Jurkat, Clone E6-1 (cell line): ENCODE measurements at places on chromosomes 11 and 22.

DNA sequence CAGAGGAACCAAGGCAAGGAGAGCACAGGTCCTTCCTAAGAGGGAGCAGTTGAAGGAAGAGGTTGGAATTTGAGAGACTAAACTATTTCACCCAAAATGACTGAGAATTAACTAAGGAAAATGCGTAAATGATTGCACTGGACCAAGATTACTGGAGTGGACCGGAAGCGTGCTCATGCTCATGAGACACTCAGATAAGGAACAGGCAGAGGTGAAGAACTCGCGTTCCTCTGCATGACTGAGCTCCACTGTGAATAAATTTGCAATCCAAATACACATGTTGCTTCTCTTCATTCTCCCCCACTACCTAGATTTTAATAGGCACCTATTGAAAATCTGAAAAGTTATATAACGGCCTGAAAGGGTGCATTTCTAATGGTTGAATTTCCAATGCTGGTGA is 207.0 kb downstream of the KIRREL3 start:
- no peak for DNase-seq

DNA sequence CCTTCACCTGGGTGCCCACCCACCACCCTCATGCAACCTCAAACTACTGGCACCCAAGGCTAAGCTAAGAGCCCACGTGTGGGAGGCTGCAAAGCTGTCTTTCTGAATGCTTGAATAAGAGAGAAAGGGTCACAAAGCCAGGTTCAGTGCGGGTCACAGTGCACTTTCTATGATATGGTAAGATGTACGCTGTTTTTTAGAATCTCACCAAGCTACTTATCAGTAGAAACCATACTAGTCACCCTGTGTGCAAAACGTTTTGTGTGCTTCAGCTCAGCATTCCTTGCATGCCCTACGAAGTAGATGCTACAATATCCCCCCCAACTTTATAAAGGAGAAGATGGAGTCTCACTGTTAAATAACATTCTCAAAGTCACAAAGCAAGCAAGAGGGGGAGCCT is 14.9 kb downstream of the P2RX3 start:
- no peak for DNase-seq

GRCh38 chr11:1864831-1865665 is 12.2 kb downstream of the LSP1 start:
- no peak for DNase-seq

- DNase-seq = no peak
Observed at GRCh38 chr22:36424901-36425579, 37.3 kb upstream of the MYH9 start.

DNA sequence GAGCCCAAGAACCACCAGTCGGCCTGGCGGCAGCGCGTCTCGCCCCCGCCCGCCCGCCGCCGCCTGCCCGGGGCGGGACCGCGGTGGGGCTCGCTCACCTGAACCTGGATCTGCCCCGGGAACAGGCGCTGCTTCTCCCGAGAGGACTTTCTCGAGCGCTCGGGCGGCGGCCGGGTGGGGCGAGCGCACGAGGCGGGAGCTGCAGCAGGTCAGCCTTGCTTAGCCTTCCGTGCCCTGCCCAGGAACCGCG is 133 bp downstream of the MYH9 start:
- DNase-seq = no peak

GRCh38 chr11:19244621-19245020 is 3.9 kb upstream of the E2F8 start:
- DNase-seq = peak; percentile 17

- no peak for DNase-seq
Observed at GRCh38 chr11:15854245-15854644, 502.1 kb downstream of the SOX6 start.

DNA sequence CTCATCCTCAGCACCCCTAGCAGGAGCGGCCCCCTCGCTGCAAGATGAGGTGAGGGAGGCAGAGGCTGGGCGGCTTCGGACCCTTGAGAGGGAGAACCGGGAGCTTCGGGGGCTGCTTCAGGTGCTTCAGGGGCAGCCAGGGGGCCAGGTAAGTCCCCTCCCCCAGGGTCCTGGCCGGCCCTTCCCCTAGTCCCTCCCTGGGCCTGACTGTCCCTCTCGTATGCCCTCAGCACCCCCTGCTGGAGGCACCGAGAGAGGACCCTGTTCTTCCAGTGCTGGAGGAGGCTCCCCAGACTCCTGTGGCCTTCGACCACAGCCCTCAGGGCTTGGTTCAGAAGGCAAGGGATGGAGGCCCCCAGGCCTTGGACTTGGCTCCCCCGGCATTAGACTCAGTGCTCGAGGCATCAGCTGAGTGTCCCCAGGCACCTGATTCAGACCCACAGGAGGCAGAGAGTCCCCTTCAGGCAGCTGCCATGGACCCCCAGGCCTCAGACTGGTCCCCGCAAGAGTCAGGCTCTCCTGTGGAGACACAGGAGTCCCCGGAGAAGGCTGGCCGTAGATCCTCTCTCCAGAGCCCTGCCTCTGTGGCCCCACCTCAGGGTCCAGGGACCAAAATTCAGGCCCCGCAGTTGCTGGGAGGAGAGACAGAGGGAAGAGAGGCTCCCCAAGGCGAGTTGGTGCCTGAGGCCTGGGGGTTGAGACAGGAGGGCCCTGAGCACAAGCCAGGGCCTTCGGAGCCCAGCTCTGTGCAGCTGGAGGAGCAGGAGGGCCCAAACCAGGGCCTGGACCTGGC is 4.0 kb downstream of the CCDC88B start:
- DNase-seq = no peak

GRCh38 chr11:92834296-92835020 is 135.0 kb upstream of the MTNR1B start:
- no peak for DNase-seq

GRCh38 chr11:69394869-69395246 is 86.6 kb upstream of the LINC01488 start:
- no peak for DNase-seq

DNA sequence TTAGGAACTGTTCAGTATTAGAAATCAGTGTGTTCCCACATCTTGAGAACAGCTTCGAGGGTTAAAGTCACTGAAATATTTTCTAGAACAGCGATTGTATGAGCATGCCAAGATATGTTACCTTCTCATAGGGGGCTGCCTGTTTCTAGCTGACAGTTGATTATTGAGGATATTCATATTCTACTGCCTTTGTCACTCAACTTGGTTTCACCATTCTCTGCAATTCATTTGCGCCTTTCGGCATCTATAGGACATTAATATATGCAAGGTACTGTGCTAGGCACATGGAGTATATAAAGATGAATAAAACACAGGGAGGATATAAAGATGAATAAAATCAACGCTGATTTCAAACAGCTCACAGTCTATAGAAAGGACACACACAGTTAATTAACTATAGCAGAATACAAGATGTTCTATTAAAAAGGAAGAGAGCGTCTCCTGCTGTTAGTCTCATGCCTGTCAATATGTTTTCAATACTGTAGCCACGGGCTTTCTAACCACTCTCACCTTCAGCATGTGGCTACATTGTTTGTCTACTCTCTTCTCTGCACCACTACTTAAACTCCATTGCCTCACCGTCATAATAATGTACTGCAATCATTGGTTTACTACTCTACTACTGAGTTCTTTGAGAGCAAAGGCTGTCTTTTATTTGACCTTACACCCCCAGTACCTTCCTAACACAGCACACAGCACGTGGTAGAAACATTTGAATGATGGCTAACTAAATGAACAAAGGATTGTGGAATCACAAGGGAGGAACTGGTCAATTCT is 81.9 kb downstream of the RAB30 start:
- DNase-seq = no peak

- DNase-seq = no peak
Observed at GRCh38 chr11:32527261-32528175, 56.1 kb upstream of the EIF3M start.

GRCh38 chr22:27882507-27883290 is 36.4 kb downstream of the PITPNB start:
- no peak for DNase-seq

GRCh38 chr11:18633256-18634139 is 644 bp downstream of the SPTY2D1 start:
- peak; percentile 77 for DNase-seq

DNA sequence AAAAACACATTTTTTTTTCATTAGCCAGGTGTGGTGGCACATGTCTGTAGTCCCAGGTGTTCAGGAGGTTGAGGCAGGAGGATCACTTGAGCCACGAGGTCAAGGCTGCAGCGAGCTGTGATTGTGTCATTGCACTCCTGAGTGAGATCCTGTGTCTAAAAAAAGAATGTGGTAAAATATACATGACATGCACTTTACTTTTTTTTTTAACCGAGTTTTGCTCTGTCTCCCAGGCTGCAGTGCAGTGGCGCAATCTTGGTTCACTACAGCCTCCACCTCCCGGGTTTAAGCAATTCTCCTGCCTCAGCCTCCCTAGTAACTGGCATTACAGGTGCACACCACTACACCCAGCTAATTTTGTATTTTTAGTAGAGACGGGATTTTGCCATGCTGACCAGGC is 22.5 kb upstream of the CLDN5 start:
- no peak for DNase-seq

DNA sequence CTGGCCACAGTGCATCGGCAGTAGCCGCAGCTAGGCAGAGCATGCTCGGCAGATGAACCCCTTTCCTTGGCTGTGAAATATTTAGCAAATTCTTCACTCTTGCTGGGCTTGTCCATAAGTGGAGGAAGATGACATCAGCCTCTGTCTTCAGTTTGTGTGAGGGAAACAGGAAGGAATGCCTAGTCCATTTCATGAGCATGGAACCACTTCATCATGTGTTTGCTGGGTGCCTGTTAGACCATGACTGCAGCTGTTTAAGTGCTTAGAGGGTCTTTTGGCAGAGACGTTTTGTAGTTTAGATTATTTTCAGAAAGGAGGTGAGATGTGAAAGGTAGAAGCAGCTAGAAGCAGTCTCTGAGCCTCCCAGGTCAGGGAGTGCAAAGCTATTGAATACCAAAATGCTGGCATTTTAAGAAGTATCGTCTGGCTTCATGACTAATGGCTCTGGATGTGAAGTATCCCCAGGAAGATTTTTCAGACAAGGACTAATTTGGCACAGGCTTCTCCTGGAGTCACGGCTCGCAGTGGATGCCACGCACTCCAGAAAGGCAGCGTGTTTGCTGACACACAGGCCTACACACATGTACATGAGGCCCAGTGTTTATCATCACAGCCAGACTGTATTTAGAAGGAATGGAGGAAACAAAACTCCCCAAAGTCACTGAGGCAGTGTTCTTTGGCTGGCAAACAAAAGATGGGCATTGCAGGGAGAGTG is 43.1 kb upstream of the GRAMD1B start:
- DNase-seq = no peak

DNA sequence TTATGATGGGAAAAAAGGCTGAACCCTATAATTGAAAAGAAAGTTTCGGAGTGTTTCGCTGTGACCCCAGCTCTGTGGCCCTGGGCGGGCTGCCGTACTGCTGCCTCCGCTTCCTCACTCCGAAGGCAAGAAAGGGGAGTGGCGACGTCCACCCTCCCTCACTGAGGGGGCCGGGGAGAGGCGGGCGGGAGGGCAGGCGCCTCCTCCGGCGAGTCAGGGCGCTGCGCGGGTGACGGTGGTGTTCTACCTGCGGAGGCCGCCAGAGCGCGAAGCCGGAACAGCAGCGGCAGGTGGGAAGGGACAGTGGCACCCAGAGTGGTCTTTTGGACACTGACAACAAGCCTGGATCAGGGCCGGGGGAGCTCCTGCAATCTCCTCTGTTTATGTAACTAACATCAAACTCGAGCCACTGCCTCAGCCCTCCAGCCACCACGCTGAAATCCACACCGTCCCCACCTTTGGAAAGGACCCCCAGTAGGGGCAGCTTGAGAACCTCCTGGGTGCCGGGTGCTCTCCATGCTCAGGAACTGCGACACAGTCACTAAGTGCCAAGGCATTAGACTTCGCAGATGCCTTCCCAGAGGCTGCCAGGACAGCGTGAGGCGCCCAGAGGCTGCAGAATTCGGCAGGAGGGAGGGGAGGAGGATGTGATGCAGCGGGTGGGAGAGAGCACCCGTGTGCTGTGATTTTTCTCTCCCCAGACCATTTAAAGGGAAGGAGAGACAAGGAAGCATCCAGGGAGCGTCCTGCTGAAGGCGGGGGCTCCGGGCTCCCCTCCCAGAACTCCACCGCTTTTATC is 25.5 kb downstream of the BID start:
- no peak for DNase-seq

- DNase-seq = no peak
Observed at GRCh38 chr11:106012744-106013143, 9.3 kb downstream of the MSANTD4 start.

- DNase-seq = no peak
Observed at GRCh38 chr22:30232716-30233218, 13.8 kb downstream of the LIF start.

DNA sequence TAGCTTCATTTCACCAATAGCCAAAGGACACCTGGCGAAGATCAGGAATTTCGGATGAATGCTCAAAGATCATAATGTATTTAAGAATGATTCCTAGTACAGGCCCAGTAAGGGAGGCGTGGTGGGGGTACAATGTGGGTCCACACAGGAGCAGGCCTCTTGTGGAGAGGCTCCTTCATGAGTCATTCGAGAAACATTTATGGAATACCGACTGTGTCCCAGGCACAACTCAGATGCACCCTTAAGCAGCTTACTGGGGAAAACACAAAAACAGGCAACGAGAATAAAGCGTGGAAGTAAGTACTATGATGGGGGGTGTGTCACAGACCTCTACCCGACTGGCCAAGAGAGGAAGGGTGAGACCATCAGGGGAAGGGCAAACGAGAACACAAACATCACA is 44.5 kb downstream of the SMCO4 start:
- no peak for DNase-seq

GRCh38 chr11:1199751-1200610 is 22.9 kb upstream of the MUC5B start:
- DNase-seq = no peak

DNA sequence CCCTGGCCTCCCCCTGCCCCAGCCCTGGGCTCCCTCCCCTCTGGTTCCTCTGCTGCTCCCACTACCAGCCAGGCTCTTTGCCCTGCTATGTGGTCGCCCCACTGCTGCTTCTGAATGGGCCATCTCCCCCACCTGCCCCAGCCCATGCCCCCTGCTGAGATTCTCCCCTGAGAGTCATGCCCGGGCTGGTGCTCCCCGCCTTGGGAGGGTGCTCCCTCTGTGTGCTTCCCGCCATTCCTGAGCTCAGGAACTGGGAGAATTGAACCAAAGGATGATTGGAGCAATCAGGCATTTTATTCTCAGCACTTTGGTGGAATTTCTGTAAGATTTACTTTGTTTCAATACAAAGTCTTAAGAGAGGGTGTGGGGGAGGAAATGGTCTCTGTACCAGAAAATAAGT is 6.8 kb downstream of the APOBEC3D start:
- no peak for DNase-seq
